ENCODE measurements at places on chromosomes 16 and 17.

- no peak for DNase-seq
Measured at GRCh38 chr17:50076221-50076590, 18.9 kb upstream of the PDK2 start.

GRCh38 chr17:37458805-37459204, 30.9 kb upstream of the DUSP14 start:
- DNase-seq = no peak

DNA sequence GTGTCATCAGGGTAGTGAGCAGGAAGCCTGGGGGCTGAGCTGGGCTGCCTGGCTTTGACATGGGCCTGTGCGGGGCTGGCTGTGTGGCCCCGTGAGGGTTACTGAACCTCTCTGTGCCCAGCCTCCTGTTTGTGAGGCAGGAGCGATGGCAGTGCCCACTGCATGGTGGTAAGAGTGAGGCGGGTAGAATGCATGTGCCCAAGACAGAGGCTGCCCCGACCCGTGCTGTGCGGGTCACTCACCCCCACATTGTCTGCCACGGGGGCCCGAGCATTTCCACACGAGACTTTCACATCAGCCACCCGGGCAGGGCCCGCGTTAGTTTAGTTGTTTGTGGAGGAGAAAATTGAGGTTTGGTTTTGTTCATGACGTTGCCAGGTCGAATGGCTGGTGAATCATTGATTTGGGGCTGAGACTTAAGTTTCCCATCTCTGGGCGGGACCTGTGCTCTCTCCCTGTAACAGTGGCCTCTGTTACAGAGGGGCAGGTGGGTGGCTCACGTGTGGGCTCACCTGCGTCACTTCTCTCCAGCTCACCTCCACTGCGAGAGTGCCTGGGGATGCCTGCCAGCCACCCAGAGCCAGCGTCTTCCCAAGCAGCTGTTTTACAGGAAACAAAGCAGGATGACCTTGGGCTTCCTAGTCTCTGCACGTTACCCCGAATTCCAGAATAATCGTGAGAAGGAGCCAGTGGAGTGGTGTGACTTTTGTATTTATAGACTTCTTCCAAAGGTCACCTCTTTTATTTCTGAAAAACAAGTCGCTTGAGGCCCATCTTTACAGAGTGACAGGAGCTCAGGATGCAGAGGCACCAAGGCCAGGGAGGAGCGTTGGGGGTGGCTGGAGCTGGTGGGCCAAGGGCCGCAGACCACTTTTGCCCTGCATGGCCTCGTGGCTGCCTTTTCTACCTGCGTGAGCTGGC, 150.6 kb downstream of the RPTOR start:
- DNase-seq = no peak

- no peak for DNase-seq
Measured at GRCh38 chr16:26569793-26570192, 496.9 kb upstream of the C16orf82 start.

DNA sequence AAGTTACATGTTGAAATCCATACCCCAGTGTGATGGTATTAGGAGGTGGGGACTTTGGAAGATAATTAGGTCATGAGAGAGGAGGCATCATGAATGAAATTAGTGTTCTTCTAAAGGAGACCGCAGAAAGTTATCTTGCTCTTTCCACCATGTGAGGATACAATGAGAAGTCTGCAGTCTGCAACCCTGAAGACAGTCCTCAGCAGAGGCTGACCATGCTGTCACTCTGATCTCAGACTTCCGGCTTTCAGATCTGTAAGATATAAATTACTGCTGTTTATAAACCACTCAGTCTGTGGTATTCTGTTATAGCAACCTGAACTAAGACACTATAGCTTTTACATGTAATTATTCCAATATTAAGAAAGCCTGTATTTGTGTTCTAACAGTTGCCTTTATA, 116.7 kb upstream of the CES5A start:
- no peak for DNase-seq

DNA sequence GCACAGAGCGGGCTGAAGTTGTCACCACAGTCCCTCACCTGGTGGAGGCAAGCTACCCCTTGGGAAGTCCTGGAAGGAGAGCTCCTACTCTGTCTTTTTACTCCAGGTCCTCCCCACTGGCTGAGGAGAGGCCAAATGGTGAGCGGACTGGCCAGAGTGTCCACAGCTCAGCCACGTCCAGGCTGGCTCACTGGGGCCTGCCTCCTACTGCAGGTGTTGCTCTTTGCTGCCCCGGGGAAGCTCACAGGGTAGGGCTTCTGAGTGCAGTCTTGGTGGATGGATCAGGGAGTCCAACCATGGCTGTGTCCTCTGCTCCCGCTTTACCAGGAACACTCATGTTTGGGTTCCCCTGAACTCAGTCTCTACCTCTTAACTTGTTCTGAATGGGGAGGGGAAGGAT, 2.7 kb downstream of the B9D1 start:
- no peak for DNase-seq

DNA sequence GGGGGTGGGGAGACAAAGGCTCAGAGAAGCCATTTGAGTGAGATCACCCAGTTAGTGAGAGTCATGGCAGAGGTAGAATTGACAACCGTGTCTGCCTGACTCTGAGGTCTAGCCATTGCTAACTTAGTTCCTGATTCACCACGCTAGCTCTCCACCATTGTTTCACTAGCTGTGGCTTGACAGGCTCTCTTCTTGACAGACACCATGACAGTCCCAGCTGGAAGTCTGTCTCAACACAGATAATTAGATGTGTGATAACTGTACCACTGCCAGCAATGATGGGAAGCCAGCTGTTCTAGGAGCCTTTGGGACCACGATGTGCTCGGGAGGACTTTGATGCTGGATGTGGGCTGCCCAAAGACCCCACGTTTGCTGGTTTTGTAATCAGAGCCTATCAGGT, 170.5 kb upstream of the CACNG3 start:
- no peak for DNase-seq

DNA sequence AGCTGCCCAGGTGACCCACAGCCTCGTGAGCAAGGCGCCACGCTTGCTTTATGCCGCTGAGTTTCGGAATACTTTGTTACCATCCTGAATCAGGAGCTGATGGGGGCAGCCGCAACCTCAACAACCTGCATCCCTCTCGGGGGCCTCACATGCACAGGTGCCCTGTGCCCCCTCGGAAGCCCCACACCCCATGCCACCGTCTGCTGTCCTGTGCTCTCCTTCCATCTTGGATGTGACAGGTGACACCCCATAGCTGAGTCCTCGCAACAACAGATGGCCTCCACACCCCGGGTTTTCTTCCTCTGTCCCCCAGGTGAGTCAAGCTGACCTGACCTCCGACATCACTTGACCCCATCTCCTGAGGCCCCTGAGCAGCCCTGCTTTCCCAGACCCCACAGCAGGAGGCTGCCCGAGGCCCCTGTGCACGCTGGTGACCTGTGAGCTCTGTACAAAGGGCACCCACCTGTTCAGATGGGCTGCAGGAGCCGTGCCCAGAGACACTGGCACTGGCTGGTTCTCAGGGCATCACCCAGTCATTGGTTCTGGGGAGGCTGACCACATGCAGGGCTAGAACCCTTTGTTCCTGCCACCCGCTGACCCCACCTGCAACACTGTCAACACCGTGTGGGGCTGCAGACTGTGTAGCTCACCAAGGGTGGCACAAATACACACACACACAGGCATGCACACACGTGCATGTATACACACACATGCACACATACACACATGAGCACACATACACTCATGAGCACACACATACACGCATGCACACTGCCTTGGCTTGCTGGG, 57.7 kb downstream of the RMI2 start:
- no peak for DNase-seq

DNA sequence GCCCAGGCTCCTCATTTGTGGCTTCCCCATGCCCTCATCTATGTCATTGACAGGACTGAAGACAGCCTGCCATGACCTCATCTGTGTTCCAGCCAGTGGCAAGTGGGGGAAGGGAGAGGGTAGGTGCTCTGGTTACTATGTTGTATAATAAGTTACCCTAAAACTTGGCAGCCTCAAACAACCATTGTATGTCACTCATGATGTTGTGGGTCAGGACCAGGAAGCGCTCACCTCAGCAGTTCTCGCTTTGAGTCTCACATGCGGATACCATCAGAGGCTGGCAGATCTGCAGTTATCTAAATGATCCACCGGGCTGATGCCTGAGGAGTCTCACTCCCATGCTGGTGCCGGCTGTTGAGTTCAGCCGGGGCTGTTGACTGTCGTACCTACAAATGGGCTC, 89.0 kb upstream of the TMEM97 start:
- no peak for DNase-seq

DNA sequence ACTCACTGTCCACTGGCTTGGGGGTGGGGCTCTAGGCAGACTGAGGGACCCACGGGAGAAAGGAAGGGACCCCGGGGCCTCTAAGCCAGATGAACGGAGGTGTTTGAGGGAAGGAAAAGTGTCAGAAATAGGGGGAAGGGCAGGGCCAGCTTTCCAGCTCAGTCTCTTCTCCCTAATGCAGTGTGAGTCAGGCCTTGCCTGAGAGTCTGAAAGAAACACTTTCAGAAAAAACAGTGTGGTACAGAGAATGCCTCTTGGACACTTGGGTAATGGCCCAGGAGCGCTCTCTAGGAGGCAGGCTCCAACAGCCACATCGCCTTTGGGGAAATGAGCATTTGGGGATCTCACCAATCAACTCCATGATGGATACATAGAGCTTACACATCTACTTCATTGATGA, 46.9 kb downstream of the NDEL1 start:
- DNase-seq = no peak

GRCh38 chr17:41492771-41493170, 3.1 kb upstream of the KRT36 start:
- peak; percentile 74 for DNase-seq

GRCh38 chr17:34571428-34572130, 7.8 kb upstream of the TMEM132E start:
- no peak for DNase-seq

DNA sequence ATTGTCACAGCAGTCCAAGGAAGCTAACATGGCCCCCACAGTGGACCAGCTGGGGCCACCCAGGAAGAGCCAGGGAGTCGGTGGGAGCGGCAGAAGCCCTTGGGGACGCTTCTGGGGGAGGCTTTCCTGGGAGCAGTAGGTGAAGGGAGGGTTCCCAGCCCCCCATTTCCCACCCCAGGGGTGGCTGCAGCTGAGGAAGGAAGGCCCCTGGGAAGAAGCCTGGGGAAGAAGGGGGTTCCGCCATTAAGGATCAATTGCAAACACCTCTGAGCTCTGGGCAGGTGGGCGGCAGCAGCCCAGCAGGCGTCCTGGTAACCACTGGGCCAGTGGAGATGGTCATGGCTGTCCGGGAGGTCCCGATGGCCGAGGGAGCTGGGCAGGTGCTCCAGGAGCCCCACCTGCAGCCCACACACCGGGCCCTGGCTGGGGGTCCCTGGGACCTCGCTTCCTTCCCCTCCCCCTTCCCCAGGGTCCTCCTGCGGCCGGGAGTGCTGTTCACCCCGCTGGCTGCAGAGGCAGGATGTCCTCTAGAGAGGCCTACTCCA, 592 bp upstream of the PERCC1 start:
- DNase-seq = no peak

- DNase-seq = peak; percentile 84
Measured at GRCh38 chr16:56193951-56194726, 2.9 kb downstream of the GNAO1 start.

DNA sequence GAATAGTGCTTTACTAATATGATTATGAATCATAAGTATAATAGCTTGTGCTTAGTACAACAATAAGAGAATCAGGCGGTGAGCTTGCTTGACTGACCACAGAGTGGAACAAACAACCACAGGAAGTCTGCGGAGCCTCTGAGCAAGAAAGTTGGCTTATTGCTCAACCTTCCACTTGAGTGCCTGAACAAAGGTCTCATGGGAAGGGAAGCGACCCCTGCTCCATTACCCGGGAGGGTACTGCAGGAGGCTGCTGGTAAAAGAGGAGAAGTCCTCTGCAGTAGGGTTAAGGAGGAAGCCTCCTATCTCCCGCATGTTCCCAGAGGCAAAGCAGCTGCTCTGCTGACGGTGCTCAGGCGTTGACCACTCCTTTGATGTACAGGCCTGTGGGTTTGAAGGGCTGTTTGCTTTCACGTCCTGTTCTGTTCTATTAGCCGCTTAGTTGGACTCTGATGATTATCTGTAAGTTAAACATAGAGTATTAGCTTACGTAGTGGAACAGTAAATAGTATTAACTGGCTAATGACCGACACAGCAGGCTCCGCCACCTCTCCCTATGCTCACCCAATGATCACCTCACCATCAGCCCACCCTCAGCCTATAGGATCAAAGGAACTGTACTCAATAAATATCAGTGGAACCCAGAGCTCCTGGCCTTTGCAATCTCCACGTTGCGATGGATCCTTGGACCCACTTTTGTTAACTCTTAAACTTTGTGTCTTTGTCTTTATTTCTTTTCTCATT, 17.5 kb downstream of the ALOX15B start:
- DNase-seq = no peak

DNA sequence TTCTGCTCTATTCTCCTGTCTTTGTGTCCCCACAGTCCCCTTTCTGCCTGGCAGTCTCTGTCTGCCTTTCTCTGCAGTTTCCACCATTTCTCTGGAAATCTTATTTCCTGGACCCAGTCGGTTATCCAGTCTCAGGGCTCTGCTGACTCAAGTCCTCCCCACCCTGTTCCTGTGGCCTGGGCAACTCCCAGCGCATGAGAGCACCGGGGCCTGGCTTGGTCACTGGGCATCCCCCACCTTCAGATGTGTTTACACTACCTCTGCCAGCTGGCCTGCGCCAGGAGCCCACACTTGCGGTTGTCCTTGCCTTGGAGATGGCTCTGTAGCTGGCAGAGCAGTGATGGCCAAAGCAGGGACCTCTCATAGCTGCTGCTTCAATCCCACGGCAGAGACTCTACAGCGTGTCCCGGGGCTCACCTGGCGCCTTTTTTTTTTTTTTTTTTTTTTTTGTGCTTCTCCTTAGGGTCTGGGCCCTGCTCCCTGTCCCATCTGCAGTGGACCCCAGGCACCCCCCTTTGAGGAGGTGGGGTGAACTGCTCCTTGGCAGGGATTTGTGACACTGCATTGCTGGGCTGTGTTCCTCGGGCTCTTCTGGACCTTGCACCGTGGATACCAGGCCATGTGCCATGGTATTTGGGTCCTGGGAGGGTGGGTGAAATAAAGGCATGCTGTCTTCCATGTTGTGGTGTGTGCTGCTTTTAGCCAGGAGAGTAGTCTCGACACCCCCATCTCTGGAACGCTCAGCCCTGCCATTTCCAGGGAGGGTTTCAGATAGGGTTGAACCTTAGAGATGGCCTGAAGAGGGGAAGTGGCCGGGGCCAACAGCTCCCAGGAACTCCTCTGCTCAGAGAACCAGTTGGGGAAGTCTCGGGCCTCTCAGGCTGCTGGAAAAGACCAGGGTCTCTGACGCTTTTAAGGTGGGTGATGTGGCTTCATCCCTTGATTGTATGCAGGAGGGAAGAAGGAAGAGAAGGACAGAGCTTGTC, 17.5 kb downstream of the GUCY2D start:
- no peak for DNase-seq

- DNase-seq = no peak
Measured at GRCh38 chr17:34673995-34674890, 94.9 kb downstream of the TMEM132E start.

DNA sequence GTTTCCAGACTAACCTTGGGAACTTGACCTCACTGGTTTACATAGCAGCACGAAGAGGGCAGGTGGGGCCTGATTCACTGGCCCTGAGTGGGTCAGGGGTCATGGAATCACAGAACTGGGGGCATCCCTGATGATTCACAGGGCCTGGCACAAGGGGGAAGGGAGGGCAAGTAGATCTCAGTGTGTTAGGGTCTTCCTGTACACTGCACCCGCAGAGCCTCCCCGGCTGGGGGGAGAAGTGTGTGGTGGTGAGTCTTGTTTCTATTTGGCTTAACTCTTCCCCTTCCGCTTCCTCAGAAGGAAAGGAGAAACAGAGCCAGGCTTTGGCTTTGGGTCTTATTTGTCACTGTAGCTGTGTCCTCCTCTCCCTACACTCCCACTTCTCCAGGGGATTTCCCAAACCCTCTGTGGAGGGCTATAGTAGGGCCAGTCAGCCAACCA, 3.7 kb downstream of the STARD3 start:
- DNase-seq = no peak

Data from NCI-H2081 (cell line).